Muscle of back (tissue), 13 donors: ENCODE measurements at places on chromosomes 13 and 19. TPM values are rescaled to one million over a fixed set of nuclear protein-coding genes. Genes with fewer than 3 reads are reported as not detected.
A peak's percentile ranks its signal among the peaks of the same experiment; 100 is the strongest.

- no peak for DNase-seq
These were observed 8.2 kb upstream of the SIAH3 start for GRCh38 chr13:45859705-45860104.

The CBY2 gene
- polyA plus RNA-seq: not detected

The ZNF28 gene
- polyA plus RNA-seq: 8.1 TPM

DNA sequence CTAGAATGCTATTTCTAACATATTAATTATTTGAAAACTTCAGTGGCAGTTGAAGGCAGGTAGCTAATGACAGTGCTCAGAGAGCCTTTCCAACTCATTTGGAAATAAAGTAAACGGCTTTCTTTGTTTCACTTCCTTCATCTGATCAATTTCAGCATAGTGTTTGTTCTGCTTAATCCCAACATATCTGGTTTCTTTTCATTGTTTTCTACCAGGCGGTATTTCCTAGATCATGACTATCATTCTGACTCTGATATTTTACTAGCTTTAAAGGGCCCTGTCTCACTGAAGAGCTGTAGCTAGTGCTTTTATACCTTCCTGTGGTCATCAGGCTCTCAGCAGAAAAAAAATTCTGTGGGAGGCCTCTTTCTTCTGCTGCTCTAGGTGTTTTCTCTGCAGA lies 178.6 kb downstream of the RBM26 start:
- DNase-seq: no peak

DNA sequence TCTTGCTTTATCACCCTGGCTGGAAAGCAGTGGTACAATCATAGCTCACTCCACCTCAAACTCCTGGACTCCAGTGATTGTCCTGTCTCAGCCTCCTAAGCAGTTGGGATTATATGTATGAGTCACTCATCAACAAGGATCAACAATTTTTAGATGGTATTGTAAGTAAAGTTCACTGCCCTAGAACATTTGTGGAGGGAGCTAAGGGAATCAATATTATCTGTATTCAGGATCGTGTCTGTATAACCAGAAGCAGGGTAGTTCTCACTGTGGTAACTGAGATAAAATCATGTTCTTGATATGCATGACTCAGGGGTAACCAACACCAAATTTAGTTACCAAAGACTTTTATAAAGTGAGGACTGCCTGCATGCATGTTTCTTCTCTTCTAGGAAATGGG lies 27.0 kb downstream of the ZMYM5 start:
- no peak for DNase-seq

The ZBTB32 gene
- not detected for polyA plus RNA-seq

- DNase-seq: no peak
These were observed 424.9 kb downstream of the PCDH17 start for GRCh38 chr13:58056426-58056825.

DNA sequence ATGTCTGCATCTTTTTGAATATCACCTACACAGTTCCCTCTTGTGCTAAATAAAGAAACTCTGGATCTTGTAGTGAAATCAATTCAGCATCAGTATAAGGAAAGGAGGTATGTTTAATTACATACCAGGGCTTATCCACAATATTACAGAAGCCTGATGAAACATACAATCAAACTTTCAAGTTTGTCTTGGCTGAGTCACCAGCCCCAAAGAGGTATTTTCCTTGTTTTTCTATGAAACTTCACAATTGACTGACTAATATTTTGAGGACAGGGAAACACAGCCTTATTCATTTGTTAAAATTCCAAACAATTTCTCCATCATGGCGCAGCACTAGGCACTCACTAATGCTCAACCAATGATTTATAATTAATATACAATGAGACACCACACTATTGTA lies 952.4 kb downstream of the PCDH17 start:
- DNase-seq: peak; percentile 2

The TPTE2 gene
- polyA plus RNA-seq: 0.31 TPM

DNA sequence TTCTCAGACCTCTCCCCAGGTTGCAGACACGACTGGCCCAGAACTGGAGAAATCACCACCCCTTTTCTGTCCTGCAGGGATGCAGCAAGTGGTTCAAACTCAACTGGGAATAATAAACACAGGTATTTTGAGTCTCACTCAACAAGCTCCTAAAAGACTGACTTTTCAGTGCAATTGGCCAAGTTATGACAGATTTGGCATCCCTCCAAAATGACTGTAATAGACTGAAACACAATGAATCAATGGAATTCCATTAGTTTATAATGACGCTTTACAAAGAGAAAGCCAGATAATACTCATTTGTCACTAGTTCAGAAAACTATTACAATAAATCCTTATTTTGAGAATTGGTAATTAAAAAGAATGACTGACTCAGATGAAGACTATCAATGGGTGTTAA lies 38.1 kb downstream of the MIPEP start:
- DNase-seq: no peak

The HIF3A gene
- polyA plus RNA-seq: 300 TPM

The PDX1 gene
- not detected for polyA plus RNA-seq

The SERP2 gene
- 6.9 TPM for polyA plus RNA-seq

The KIR2DL3 gene
- not detected for polyA plus RNA-seq

The OLFM4 gene
- polyA plus RNA-seq: 0.89 TPM

DNA sequence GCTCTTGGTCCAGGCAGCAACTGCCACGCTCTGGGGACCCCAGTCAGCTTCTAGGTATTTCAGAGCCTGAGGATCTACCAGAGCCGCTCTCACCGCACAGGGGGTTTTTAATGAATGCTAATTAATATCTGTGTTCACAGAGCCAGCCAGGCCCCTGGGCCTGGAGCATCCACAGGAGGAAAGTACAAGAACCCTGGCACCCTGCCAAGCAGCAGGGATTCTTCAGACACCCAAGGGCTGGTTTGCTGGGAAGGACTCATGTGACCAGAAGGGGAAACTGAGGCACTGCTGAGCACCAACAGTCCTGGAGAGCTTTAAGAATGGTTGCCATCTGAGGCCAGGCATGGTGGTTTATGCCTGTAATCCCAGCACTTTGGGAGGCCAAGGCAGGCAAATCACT lies 38.0 kb upstream of the ADGRE5 start:
- no peak for DNase-seq

The ADPRHL1 gene
- polyA plus RNA-seq: 124 TPM

The SYDE1 gene
- polyA plus RNA-seq: 27.3 TPM

The ALDH16A1 gene
- 14.2 TPM for polyA plus RNA-seq

DNA sequence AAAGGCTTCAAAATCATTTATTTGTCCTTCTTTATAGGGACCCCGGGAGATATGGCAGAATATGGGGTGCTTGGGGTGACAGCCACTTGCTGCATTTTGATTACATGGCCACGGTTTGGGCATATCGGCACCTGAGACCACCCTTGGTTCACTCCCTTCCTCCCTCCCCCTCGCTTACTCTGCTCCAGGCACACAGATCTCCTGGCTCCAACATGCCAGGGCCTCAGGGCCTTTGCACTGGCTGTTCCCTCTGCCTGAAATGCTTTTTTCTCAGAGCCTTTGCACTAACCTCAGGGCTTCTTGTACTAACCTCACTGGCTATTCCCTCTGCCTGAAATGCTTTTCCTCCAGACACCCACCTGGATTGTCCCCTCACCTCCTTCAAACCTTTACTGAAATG lies 23.8 kb downstream of the VAV1 start:
- no peak for DNase-seq

GRCh38 chr13:72884101-72884500 lies 102.2 kb downstream of the PIBF1 start:
- DNase-seq: no peak

The MCEMP1 gene
- 0.10 TPM for polyA plus RNA-seq

DNA sequence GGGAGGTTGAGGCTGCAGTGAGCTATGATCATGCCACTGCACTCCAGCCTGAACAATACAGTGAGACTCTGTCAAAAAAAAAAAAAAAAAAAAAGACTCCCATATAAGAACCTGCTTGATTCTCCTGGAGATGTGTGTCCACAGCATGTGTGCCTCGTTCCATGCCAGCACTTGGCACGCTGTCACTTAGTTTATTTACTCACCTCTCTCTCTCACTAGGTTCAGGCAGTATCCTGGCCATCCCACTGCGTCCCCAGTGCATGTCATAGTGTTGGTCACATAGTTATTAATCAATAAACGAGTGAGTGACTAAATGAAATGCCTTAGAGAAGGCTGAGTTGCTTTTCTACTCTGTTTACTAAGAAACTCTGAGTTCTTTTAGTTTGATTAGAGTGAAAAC lies 79.1 kb upstream of the GPR12 start:
- DNase-seq: no peak

The DAND5 gene
- polyA plus RNA-seq: not detected

DNA sequence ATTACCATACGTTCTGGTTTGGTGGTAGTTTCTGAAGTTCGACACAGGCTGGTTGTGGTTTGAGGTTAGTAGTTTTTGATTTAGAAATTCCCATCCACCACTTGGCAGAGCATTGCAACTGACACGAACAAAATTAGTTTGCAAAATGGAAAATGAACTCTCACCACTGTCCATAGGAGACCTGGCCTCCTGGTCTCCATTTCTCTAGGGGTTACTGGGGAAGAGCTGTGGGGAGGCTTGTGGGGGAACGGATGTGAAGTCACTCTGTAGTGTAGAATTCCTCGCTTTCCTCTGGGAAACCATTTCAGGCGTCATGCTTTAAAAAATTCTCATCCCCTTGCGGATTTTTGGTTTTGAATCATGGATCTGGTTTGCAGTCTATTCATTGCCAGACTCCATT lies 321.5 kb upstream of the MAB21L1 start:
- peak; percentile 49 for DNase-seq

The HTR2A gene
- polyA plus RNA-seq: 0.14 TPM

GRCh38 chr13:91546900-91547299 lies 148.5 kb downstream of the GPC5 start:
- no peak for DNase-seq

GRCh38 chr13:24141333-24141910 lies 19.1 kb upstream of the SPATA13 start:
- DNase-seq: no peak

The GPR12 gene
- 0.35 TPM for polyA plus RNA-seq

DNA sequence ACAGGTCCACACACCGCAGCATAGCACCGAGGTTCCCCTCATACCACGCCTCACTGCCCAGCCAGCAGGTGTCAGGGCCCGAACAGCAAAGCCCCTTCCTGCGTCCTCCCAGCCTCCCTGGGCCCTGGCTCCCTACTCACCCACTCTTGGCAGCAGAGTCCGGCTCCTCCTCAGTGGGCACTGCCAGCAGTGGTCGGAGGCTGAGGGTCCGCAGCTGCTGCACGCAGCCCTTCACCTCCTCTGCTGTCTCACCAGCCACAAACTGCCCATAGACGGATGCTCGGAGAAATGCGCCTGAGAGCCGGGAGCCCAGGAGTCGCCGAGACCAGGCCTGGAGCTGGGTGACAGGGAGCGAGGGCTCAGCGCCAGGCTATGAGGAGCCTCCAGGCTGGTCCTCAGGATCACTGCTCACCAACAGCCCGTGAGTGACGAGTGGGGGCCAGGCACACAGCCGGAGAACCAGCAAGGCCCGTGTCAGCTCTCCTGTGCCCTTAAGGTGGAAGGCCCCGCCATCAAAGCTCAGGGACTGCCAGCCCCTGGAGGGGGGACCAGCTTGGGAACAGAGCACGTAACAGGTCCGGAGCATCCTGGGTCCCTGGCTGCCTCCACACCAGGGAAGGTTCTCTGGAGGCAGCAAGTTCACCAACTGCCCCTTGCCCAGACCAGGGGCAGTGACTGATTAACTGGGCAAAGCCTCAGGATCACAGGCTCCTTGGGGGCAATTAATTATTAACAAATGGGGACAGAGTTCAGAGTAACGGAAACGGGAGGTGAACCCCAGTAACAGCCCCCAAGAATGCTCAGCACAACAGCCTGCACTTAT lies at the start of gene PRODH2:
TSS of gene PRODH2 (minus strand) at position 626 of the 823 bp plus-strand sequence. CDS start at position 586, 40 bp downstream.
- no peak for DNase-seq

The KLK3 gene
- polyA plus RNA-seq: not detected

DNA sequence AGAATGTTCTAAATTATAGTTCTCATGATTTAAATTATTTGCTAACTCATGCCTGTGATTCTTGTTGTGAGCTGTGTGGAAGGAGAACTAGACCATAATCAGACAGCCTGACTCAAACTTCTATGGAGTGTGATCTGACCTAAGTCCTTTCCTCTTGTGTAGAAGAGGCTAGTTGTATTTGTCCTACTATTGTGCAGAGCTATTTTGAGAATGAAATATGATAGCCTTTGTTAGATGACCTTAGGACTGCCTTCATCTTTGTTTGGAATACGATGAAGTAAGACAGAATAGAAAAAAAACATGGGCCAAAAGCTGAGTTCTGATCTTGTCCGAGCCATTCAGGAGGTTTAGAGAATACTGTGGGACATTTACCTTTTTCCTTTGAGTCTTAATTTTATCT lies 119.4 kb downstream of the STOML3 start:
- DNase-seq: no peak

GRCh38 chr19:23183251-23183650 lies 66.4 kb downstream of the ZNF730 start:
- DNase-seq: no peak

- no peak for DNase-seq
These were observed 81.2 kb downstream of the KDM4B start for GRCh38 chr19:5050067-5050656.

- no peak for DNase-seq
These were observed 1.8 kb downstream of the MYBPC2 start for GRCh38 chr19:50434525-50434924.

The ZNF99 gene
- 0.25 TPM for polyA plus RNA-seq

The ZNF723 gene
- not detected for polyA plus RNA-seq

The PPP1R13L gene
- polyA plus RNA-seq: 3.6 TPM

GRCh38 chr19:40279761-40280607 lies 5.2 kb downstream of the AKT2 start:
- no peak for DNase-seq

The OLFM2 gene
- polyA plus RNA-seq: 20.8 TPM

DNA sequence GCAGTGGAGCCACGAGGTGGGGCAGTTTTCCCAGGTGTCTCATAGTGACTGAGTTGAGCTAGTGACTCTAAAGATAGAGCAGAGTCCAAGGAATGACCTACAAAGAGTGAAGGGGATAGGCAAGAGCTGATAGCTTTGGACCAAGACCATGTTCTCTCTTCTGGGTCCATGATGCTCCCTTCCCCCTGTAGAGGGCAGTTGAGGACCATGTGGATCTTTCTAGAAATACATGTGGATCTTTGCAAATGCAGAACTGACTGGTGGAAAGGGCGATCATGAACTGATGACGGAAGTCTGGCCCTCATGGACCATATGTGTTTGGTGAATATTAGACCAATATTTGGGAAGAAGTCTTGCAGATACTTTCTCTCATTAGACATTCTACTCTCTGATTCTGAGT lies 6.9 kb downstream of the PSG1 start:
- no peak for DNase-seq

DNA sequence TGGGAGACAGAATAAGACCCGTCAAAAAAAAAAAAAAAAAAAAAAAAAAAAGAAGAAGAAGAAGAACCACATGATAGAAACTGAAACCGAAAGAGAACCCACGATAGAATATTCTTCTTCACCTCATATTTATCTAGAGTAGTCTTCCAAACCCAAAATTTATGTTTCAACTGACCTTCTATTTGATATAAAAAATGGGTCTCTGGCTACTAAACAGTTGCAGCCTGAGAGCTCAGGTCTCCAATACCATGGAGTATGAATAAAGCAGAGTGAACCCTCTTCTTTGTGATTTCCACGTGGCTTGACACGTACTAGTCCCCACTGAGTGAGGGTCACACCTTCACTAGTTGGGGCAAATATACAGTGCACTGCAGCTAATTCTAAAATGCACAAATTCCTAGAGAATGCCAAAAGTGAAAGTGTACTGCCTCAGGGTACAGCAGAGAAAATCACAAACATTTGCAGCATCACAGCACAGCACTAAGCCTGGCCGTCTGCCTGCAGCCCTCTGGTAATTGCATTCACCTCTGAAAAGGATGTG lies 30.8 kb upstream of the RFC3 start:
- DNase-seq: no peak

- DNase-seq: no peak
These were observed 106.9 kb downstream of the KLF12 start for GRCh38 chr13:74027161-74027779.
